ENCODE measurements at places on chromosomes 1 and 21.

DNA sequence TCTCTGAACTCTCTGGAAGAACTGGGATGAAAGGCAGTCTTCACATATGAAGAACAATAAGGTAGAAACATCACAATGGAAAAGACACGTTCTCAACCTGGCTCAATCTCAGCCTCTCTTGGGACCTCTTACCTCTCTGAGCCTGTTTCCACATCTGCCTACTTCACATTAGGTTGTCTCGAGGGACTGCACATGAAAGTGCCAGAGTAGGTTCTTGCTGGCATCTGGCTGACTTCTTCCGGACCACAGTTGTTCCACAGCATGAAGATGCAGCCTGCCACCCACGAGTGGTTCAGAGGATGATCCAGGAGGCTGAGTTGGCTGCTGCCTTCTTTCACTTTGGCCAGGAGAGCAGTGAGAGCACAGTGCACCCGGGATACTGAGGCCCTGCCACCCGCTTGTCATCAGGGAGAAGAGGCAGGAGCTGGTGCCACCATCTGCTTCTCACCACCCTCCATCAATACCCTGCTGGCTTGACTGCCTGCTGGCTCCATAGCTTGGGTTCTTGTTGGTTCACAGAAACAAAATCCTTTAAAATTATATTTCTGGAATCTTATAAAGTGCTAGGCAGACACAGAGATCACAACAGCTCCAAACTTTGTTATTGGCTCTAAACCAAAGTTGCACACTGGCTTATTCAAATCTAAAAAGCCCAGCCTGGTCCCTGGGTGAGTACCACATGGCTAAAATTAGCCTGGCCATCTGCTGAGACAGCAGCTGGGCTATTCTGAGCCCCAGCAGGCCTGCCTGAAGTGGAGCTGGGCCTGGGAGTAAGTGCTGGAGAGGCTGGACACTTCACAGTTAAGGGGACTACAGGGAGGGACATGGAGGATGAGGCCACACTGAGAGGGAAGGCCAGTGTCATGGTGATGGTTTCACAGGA, 46.9 kb upstream of the LIN9 start:
- DNase-seq: no peak

DNA sequence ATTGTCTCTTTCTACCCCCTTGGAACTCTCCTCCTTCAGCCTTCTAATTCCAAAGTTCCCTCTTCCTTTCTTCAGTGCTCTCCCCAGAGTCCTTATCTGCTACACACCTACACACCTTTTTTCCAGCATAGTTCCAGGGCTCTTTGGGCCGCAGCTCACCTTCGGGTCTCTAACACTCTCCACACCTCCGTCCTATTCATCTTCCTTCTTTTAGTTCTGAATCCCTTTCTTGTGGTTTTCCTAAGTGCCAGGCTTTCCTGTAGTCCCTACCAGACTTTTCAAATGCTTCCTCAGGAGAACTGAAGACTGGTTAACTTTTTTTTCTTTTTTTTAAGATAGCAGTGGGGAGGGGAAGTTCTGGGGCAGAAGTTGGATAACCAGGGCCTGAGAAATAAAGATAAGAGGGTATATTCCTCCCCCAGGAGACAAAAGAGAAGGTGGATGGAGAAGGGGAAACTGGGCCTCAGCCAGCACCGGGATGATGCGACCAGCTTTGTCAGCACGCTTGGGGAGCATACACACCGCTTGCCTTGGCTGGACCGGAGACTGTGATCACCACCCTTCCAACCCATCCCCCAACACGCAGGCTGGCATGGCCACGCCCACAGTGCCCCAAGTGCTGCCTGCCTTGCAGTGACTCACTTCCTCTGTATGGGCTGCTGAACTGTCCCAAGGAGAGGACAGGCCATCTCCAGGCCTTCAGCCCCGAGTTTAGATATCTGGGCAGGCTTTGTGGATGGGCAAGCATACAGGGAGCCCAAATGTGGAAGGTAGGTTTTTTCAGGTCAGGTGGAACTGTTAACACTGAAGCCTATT, 2.5 kb upstream of the CERS2 start:
- no peak for DNase-seq

DNA sequence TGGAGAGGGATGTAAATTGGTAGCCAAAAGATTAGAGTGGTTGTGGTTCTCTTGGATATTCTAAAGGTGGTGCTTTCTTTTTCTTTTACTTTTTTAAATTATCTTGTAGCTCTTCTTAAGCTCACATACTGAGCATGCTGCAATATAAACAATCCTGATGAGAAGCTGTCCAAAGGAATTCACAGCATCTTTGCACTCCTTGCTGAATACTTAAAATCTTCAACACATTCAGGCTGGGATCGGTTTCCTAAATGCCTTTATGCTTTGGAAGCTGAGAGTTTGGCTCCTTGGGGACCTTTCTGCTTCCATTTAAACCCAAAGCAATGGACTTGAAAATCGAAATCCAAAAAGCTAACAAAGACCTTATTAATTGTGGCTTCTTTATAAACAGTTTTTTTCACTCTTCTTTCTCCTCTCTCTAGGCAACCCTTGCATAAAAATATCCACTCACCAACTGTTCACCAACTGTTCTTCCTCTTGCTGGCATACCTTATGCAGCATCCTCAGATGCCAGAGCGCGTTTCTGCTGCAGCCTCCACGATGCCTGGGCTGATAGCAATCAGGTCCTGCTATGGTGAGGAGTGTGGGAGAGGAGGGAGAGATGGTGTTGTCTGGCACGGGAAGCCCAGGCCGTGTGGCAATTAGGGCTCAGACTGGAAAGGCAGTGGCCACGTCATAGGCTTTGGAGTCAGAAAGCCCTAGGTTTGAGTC, 535.8 kb upstream of the DAB1 start:
- DNase-seq: no peak

- DNase-seq: no peak
These were observed 56.0 kb downstream of the SLC44A5 start for GRCh38 chr1:75554870-75555269.

GRCh38 chr1:116163533-116163932, 52.3 kb downstream of the MAB21L3 start:
- DNase-seq: no peak

DNA sequence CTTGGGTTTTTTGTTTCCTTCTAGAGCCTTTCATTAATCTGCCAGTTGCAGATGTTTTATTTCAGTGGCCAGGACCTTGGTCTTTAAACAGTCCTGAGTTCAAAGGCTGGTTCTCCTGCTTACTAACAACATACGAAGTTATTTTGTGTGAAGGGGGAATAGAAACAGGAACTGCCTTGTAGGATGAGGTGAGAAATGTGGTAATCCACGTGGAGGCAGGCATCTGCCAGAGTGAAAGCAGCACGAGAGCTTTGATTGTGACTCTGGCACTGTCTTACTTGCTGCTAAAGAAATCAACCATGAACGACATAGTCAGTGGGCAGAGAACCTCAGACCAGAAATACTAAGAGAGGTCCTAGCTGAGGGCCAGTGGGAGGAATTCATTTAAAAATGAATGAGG, 30.4 kb downstream of the TMEM63A start:
- DNase-seq: no peak

DNA sequence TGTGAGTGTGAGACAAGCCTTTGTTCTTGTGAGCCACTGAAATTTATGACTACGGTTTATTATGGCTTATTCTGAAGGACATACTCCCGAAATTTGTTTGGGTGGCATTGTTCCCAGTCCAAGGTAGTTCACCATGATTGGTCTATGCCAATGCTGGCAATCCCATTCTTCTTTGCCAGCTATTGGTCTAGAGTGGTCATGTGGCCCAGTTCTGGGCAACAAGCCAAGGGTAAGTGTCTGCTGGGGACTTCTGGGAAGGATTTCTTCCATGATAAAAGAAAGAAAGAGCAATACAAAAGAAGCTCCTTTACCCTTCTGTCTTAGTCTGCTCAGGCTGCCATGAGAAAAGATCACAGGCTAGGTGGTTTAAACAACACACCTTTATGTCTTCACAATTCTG, 201.6 kb downstream of the SLC35F3 start:
- DNase-seq: no peak

DNA sequence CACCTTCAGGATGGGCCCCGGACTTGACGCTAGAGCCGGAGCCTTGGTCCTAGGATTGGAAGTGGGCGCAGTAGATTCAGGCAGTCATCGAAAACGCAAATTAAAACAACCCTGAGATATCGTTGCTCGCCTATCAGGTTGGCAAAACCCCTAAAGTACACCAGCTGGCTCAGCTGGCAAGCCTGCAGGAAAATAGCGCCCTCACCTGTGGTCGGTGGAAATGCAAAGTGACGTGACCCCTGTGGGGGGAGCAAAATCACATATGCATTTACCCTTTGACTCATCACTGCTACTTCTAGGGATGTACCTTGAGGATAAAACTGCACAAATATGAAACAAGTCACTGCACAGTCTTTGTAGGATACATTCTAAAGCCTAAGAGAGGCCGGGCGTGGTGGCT, 170.3 kb upstream of the TMEM51 start:
- no peak for DNase-seq

GRCh38 chr1:183804916-183805841, at the start of gene RGL1:
Gene RGL1 (plus strand): TSS chr1:183805120. CDS start chr1:183805298, 178 bp downstream.
- DNase-seq: peak; percentile 32

GRCh38 chr1:84133479-84133878, 10.6 kb upstream of the PRKACB start:
- no peak for DNase-seq

DNA sequence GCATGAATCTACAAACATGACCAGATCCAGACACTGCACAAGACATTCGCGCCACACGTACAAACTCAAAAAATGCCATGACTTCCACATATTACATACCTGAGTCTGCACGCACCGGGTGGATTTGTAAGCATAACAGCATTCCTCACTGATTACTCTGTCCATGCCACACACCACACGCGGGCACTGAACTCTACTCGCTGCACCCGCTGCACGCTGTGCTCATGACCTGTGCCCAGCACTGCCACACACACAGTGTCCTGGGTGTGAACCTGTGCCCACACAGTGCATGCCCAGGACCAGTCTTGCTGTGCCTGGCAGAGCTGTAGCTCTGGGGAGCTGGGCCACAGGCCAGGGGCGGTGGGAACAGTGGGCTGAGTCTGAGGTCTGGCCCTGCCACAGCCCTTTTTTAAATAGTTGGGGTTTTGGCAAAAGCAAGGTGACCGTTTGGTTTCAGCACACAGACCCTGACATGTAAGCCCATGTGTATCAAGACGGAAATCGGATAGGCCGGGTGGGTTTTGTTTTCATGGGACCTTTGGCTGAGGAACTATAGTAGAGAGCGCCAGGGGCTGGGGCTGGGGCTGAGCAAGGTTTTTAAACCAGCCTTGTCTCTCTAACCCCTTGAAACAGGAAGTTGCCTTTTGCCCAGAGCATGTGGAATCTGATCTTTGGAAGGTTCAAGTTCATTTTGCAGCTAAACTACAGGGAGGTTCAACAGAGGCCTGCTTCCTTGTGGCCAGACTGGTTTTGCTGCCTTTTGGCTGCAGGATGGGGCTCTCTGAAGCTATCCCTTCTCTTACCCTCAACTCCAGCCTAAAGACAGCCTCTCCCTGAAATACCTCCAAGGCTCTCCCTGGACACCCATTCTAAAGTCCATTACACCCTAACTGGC, 12.3 kb upstream of the GOLT1A start:
- no peak for DNase-seq

GRCh38 chr1:77399250-77400086, 117.6 kb downstream of the AK5 start:
- no peak for DNase-seq

DNA sequence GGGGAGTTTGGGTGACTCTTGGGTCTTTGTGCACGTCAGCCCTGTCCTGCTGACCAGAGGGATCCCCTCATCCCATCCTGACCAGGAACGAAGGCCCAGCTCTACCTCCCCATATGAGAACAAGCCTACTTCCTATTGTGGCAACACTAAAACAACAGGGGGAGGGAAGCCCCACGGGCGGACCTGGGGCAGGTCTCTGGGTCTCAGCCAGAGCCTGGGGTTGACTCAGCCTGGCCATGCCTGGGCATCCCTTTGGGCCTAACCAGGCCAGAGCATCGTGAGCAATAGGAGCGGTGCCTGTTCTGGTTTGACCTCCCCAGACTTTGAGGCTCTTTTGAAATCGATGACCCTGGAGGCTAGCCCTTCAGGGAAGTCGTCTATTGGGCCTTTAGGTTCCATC, 16.8 kb downstream of the RPS6KA1 start:
- DNase-seq: no peak

- no peak for DNase-seq
These were observed 69.6 kb upstream of the GJB5 start for GRCh38 chr1:34685225-34685624.

DNA sequence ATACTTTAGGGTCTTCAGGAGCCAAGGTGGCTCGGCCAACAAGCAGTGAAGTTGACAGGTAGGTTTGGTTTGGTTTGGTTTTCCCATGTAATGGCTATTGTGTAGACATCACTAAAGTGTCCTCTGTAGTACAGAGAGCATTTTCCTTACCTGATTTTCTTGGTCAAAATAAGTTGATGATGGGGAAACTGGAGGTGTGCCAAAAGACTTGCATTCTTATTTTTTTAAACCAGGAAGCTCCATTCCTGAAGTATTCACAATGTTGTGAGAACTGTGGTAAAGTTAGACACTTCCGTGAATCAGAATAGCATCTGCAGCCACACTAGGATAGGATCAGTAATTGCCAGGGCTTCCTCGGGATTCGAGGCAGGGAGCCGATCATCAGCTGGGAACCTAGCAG, 2.9 kb downstream of the ZBTB37 start:
- no peak for DNase-seq

DNA sequence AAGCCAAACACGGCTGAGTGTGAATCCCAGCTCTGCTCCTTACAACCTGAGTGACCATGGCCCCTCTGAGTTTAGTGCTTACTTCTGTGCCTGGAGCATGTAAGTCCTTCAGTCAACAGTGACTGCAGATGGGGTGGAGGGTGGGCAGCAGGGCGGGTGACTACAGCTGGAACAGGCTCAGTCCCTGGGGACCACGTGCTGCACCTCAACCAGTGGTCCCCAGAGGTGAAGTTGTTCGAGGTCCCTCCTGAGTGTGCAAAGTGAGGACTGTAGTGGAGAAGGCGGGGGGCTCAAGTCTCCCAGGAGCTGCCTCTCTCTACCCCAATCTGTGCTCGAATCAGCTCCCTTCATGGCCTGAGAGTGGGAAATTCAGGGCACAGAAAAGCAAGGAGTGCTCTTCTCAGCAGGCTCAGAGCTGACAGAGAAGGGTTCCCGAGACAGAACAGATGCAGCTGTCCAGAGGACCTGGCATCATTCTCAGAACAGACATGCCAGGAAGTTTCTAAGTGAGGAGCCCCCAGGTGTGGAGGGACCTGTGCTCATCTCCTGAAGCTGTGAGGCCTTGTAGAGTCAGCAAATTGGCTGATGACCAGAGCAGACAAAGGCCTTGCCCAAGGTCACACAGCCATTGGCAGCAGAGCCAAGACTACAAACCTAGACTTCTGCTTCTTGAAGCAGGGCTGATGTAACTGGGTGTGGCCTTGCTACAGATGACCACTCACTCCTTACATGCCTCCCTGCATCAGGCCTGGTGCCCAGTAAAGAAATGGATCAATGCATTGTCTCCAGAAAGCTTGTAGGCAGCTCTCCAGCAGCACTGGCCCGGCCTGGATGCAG, 61.7 kb upstream of the EDN2 start:
- no peak for DNase-seq
